Right renal cortex interstitium (tissue), 3 donors: ENCODE measurements at places on chromosomes 6 and 20.

DNA sequence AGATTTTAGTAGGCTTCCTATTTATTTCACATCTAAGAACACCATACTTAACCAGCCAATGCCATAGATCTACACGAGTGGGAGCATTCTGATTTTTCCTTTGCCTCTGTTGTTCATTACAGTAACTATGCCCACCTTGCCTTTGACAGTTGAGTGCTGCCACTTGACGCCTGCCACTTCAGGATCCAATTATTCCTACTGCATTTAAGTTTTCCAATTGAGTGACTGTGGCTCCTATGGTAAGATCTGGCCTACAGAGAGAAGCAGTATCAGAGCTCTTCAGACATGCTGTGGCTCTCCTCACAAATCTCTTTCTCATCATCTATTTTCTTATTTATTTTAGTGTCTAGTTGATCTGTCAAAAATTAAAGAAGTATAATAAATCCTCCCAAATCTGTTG, 403.0 kb upstream of the SPTLC3 start:
- no peak for DNase-seq

DNA sequence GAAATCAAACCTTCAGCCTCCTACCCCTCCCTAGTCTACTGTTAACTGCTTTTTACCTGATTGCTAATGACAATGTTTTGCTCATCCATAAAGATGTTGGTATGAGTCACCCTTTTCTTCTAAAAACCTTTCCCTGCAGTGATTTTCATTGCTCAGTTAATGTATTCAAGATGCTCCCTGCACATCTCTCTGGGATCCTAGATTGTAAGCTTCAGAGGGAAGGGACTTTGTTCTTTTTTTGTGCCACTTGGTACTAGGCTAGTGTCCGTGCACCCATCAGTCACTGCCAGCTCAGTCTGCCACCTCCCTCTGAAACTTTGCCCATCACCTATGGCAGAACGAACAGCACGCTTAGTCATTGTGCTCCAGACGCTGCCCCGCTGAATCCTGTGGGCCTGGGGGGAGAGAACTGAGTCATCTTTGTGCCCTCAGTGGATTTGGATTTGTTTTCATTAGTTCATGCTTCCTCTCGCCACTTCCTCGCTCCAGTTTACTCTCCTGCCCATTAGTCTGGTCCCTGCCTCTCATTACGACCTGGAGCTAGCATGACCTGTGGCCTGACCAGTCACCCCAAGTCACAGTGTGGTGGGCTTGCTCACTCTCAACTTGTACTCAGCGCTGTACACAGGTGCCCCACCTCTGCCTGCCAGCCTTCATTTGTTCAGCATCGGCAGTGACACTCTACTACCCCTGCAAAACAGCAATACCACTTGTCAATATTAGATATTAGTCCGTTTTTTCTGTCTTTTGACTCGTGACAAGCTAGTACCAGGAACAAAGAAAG, 78.0 kb upstream of the TMEM181 start:
- DNase-seq = no peak

- DNase-seq = no peak
Measured at GRCh38 chr6:145147981-145148749, 587.2 kb downstream of the EPM2A start.

GRCh38 chr20:57659517-57660180, 39.4 kb upstream of the ZBP1 start:
- DNase-seq = no peak

DNA sequence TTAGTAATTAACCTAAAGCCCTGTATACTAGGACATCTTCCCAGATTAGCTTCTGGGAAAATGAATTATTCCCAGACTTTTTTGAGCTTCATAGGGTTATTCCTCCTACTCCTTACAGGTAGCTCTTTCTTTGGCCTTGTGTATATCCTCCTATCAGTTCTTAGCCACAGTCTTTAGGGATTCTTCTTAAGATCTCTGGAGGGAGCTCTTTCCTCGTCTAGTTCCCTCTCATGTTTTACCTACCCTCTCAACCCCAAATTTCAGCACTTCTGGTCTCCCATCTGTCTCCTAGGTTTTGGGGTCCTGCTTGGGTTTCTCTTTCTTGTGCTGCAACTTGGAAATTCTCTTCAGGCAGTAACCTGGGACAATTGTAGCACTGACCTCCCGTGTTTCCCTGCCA, 46.4 kb upstream of the SLC35B3 start:
- DNase-seq = no peak

- no peak for DNase-seq
Measured at GRCh38 chr6:142947714-142948480, 2.9 kb upstream of the HIVEP2 start.

GRCh38 chr20:17295151-17295726, 68.4 kb downstream of the PCSK2 start:
- no peak for DNase-seq

DNA sequence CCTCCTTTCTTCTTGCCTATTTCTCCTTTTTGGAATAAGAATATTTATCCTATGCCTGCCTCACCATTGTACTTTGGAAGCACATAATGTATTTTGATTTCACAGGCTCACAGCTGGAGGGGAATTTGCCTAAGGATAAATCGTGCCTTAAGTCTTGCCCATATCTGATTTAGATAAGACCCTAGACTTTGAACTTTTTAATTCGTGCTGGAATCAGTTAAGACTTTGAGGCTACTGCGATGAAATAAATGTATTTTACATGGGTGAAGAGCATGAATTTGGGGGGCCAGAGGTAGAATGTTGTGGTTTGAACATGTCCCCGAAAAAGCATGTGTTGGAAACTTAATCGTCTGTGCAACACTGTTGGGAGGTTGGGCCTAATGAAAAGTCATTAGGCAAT, 648.8 kb downstream of the EPHA7 start:
- DNase-seq = no peak

- DNase-seq = no peak
Measured at GRCh38 chr20:38836991-38837390, 31.5 kb downstream of the PPP1R16B start.

DNA sequence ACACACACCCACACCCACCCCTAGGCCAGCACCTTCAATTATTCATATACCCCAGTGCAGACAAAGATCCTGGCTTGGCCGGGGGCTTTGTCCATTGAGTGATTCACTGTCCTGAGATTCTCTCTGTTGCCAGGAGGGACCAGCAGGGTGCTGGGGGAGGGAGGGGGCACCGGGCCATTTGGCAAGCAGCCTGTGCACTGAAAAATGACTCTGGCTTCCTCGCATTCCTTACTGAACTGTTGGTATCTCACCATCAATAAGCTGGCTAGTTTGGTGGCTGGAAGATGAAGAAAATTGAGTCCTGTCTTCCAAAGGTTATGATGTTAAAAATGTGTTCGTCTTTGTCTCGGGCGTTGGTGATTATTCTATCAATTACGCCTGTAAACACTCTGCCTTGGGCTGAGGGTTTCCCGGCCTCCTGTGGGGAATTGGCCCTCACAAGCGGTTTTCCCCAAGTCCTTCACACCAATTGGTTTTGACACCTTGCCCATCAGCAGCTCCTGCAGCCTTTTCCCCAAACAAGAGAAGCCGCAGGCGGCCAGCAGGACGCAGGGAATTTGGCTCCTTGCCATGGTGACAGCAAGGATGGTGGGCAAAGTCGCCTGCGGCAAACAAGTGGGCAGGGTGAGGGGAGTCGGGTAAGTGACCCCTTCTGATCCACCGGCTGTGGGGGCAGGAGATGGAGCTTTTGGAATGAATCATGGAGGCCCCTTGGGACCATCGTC, 4.9 kb downstream of the VSTM2L start:
- DNase-seq = no peak

GRCh38 chr6:115544765-115545671, 515.7 kb downstream of the FRK start:
- no peak for DNase-seq

DNA sequence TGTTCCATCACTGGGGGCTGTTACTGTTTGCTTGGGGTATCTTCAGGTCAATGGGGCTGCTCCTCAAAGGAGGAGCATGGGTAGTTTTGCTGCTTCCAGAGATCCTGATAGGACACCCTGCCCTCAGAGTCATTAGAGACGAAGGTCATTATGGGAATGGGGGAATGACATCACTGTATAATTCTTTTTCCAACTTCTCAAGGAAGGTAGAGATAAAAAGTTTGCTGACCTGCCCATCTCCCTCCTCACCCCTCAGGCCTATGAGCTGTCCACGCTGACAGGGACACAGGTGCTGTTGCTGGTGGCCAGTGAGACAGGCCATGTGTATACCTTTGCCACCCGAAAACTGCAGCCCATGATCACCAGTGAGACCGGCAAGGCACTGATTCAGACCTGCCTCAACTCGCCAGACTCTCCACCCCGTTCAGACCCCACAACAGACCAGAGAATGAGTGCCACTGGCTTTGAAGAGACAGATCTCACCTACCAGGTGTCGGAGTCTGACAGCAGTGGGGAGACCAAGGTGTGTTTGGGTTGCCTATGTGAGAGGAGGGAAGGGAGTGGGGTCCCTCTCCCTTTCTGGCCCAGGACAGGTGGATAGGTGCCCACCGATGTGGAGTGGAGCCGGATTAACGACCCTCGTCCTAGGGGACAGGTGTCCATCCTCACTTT, 2.7 kb downstream of the SRF start:
- no peak for DNase-seq

DNA sequence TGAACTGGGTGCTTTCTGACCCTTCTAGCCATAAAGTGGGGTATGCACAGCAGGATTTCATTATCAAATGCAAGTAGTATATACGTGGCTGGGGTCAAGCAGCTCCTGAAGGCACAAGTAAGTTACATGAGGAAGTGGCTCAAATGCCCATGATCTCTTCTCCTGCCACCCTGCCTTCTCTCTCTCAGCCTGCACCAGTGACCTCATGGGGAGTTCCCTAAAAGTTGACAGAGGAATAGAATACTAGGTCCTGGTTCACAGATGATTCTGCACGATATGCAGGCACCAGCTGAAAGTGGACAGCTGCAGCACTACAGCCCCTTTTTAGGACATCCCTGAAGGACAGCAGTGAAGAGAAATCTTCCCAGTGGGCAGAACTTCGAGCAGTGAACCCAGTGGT, 282.0 kb downstream of the BCKDHB start:
- no peak for DNase-seq

- DNase-seq = no peak
Measured at GRCh38 chr20:59221049-59221706, 57.6 kb downstream of the ZNF831 start.

DNA sequence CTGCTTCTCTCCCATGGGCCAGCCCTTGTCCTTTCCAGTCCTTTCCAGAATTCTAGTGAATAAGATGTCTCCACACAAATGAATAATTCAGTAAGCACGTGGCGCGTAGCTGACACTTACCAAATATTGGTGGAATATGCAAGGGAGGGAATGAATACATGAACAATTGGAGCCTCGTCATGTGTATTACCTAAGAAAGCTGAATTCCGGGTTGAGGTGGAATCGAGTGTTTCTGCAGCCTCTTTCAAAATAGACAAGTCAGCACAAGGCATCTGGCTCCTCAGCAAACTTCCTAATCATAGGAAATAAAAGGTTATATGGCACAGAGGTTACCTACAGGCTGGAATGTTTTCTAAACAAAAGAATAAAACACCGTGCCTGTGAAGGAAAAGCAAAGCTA, 47.0 kb upstream of the NT5E start:
- no peak for DNase-seq
